Cardiac muscle cell (in vitro differentiated cells and primary cell): ENCODE measurements at places on chromosomes 4 and X. TPM values are rescaled to one million over a fixed set of nuclear protein-coding genes. Genes with fewer than 3 reads are reported as not detected.

The GABRQ gene
- total RNA-seq = 0.03 TPM in 1 of 2 replicates, not detected in the other

DNA sequence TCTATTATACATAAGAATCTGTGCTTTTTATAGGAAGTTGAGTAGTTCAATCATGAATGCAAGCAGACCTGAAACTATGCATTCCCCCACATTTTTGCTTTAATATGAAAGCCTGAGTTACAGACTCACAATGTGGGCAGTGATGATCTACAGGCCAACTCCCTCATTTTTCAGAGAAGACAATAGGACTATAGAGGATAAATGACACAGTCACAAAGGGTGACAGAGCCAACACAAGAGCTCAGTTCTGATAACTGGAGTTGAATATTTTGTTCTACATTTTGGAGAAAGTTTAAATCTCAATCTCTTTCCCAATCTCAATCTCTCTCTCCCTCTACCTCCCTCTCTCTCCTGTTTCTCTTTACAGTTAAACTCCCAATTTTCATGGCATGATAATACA lies 27.0 kb downstream of the MBNL3 start:
- H3K4me1 ChIP-seq = no peaks in the 10 kb centered on the region
- no peak overlapping the region for H3K27ac ChIP-seq
- no peaks in the 10 kb centered on the region for H3K27me3 ChIP-seq
- H3K4me3 ChIP-seq = no peak overlapping the region

DNA sequence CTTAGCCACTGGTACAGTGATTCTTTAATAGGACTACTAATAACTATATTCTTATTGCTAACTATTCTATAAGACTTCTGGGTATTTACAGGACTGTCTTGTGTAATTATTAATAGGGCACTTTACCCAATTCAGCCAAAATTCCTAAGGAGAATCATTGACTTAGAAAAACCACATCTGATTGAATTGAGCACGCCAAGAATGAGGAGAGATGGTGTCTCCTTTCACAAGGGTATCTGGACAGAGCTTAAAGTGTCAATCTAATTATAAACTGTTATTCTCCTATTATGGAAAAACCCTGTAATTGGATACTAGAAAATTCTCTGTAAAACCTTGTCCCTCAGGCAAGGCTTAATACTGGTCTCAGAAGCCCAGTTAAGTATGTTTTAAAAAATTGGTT lies 111.1 kb upstream of the TLL1 start:
- H3K36me3 ChIP-seq = no peaks in the 10 kb centered on the region
- DNase-seq = no peak
- no peak overlapping the region for H3K27ac ChIP-seq
- H3K27me3 ChIP-seq = no peaks in the 10 kb centered on the region

GRCh38 chr4:181083757-181084361 lies 1159.3 kb upstream of the TENM3 start:
- no peak for DNase-seq
- H3K4me3 ChIP-seq = no peak overlapping the region
- no peaks in the 10 kb centered on the region for H3K4me1 ChIP-seq
- no peaks in the 10 kb centered on the region for H3K36me3 ChIP-seq
- H3K27me3 ChIP-seq = no peaks in the 10 kb centered on the region
